ENCODE measurements at places on chromosomes 4 and X. TPM values are rescaled to one million over a fixed set of nuclear protein-coding genes. Genes with fewer than 3 reads are reported as not detected.

DNA sequence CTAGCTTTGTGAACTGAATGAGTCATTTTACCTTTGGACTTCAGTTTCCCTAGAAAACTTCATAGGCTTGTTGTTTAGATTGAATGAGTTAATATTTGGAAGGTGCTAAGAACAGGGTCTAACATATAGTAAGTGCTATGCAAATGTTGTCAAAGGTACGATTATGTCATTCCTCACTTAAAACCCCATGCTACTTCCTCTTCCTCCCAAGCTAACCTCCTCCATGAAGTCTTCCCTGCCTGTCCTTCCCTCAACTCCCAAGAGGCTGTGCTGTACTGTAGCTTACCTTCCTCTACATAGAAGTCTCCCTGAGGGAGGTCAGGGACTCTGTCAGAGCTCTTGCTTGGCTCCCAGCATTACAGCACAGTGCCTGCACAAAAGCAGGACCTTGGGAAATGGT is 103.4 kb upstream of the PJA1 start:
- no peak for DNase-seq

DNA sequence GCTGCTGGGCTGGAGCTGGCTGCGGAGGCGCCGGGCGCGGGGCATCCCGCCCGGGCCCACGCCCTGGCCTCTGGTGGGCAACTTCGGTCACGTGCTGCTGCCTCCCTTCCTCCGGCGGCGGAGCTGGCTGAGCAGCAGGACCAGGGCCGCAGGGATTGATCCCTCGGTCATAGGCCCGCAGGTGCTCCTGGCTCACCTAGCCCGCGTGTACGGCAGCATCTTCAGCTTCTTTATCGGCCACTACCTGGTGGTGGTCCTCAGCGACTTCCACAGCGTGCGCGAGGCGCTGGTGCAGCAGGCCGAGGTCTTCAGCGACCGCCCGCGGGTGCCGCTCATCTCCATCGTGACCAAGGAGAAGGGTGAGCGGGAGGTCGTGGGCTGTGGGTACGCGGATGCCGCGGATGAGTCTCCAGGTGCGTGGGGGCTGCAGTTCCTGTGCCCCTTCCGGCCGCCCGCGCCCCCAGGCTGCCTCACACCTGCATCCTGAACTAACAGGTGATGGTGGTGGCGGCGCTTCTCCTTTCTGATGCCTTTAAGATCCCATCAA is 499 bp downstream of the CYP2U1 start:
- no peak for DNase-seq

DNA sequence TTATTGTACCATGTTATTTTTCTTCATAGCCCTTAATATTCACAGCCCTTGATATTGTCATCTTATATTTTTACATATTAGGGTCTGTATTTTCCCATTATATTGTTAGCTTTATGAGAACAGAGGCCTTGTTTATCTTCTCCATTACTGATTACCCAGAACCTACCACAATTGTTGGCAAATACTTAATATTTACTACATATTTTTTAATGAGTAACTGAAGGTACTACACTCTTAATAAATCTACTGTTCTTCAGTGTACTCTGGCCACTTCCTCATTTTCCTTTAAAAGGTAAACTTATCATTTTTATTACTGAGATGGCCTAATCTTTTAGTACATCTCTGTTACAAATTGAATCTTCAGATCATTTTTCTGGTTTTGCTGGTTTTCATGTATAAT is 133.5 kb downstream of the COL4A5 start:
- DNase-seq: no peak

GRCh38 chrX:54711735-54712134 is 86.3 kb downstream of the ITIH6 start:
- no peak for DNase-seq

- DNase-seq: no peak
Measured at GRCh38 chrX:110665223-110666002, 130.2 kb downstream of the CHRDL1 start.

DNA sequence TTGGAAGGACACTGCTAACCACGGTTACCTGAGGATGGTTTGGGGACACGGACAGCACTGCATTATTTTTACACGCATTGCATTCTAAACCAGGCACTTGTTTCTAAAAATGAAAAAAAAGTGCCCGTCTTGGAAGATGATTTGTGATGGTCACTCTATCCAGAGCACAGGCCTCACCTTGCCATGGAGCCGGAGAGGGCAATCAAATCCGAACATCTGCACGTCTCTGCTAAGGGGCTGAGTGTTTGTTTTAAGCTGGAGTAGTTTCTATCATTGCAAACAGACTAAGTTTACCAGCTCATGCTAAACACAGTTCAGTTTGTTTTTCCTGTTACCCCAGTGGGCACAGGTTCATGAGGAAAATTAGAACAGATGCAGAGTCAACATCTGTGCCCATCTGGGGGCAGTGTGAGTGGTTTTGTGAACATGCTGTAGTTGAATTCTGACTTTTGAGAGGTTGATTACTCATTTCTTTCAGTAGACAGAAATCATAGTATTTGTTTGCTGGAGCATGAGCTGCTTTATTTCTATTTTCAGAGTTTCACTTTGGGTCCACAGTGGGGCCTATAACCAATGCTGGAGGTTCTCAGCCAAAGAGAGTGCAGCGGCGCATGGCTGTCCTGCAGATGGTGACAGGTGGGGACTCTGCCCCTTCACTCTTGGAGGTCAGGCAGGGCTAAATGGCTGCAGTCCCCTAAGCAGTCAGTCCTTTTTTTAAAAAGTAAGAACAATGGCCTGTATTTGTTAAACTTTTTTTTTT is 65.4 kb upstream of the ENPP6 start:
- DNase-seq: no peak

GRCh38 chrX:482192-482701 is 95.5 kb upstream of the PPP2R3B start:
- DNase-seq: no peak

GRCh38 chrX:41095908-41096307 is 10.7 kb downstream of the USP9X start:
- no peak for DNase-seq

DNA sequence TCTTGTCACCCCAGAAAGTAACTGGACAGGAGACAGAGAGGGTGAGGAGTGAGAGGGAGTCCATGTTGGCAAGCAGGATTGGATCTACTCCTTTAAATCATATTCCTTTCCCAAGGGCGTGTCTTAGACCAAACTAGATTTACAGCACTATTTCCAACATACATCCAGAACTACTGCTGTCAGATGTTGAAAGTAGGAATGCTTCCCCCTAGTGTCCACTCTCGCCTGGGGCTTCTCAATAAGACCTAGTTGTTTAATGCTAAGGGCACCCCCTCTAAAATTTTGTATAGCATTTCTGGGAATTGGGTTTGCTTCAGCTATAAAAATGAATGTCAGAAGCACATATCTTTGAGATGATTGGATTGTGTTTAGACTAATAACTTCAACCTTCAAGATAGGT is 13.3 kb downstream of the OFD1 start:
- DNase-seq: no peak

DNA sequence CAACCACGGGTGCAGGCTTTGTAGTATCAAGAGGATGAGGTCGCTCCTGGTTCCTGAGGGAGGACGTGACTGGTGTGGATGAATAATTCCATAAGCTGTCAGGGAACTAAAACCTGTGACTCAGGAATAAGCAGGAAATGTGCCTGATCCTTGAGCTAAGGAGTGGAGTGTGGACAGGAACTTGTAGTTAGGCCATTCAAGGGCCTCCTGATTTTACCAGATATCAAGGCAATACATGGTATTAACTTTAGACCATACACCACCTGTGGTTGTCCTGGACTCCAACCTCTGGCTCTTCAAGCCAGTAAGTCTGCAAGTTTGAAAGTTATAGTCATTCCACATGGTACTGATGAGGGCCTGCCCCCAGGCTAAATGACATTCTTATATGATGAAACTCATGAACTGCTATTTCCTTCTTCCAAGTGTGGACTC is 12.1 kb upstream of the ING2 start:
- DNase-seq: peak; percentile 94

- no peak for DNase-seq
Measured at GRCh38 chr4:152243896-152244595, 291.8 kb downstream of the FBXW7 start.

GRCh38 chr4:8666581-8666980 is 74.0 kb downstream of the CPZ start:
- DNase-seq: no peak

- no peak for DNase-seq
Measured at GRCh38 chr4:6957994-6958393, 48.4 kb downstream of the TBC1D14 start.

DNA sequence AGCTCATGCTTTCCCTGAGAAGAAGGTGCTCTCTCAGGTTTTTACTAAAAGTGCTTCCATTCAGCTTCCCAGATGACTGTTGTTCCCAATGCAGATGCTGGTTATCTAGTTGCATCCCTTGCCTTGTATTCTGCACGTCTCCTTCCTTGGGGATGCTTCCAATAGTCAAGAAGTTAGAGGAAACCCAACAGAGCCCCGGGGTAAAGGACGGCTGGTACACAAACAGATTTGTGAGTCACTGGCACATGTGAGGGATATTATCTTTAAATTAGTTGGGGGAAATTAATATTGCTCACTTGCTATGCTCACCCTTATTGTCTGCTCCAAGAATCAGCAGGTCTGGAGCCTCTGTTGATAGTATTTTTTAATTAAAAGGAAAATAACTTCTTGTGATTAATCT is 465.2 kb upstream of the BOD1L1 start:
- peak; percentile 3 for DNase-seq

DNA sequence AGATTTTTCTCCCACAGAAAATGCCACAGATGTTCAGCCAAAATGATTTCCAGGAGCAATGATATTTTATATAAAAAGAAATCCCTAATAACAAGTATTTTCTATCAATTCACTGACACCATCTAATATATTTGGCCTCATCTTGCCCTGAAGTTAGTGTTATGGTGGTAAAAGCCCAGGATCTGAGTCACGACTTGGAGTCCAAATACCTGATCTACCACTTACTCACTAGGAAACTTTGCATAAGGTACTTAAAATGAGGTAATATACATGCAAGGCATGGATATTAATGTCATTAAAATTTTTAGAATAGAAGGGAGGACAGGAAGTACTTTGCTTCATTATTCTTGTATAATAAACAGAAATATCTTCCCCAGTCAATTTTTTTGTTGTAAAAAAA is 16.3 kb downstream of the PPP3CA start:
- peak; percentile 73 for DNase-seq

DNA sequence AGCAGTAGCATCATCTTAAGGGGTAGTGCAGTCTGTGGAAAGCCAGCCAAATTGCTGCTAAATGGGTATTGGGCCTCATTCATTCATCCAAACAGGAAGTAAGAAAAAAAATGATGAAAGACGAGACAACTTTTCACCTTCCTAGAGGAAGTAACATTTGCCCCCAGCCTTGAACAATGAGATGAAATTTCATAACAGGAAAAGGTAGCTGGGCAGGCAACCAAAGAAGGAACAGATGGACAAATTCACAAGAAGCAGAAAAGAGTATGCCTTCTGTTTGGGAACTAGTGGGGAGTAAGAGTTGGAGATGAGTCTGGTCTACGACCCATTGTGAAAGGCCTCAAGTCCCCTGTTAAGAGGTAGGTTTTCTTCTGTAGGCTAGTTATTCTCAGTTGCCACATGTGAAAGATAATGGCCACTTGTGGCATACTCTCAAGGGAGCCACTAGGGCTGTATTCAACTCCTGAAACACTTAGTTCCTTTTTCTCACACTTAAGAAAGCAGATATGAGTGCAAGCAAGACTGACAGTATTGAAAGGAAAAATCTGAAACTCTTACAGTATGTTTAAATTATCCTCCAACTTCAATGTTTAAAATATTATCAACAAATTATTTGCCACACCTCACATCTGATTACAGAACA is 190.4 kb downstream of the AR start:
- no peak for DNase-seq

HERC5 gene
- total RNA-seq: 18.7 TPM

MAGEA12 gene
- total RNA-seq: not detected

PCDH10 gene
- not detected for total RNA-seq

SRPX gene
- 129 TPM for total RNA-seq

NRK gene
- total RNA-seq: 5.9 TPM

ADGRA3 gene
- total RNA-seq: 47.6 TPM

POF1B gene
- 10.6 TPM for total RNA-seq

EFHC2 gene
- 0.25 TPM for total RNA-seq

HOPX gene
- 4.5 TPM for total RNA-seq

CT47B1 gene
- not detected for total RNA-seq

Data from foreskin keratinocyte (primary cell).